Sciatic nerve (tissue), 2 donors: ENCODE measurements at places on chromosomes 5 and 9. TPM values are rescaled to one million over a fixed set of nuclear protein-coding genes. Genes with fewer than 3 reads are reported as not detected.

The SNX2 gene
- 78.2 TPM for total RNA-seq

The DMRTA1 gene
- total RNA-seq: 0.53 TPM

The RAB3C gene
- 6.1 TPM for total RNA-seq

The CCNB1 gene
- total RNA-seq: 3.3 TPM

The SLC46A2 gene
- 0.27 TPM for total RNA-seq

The GZMA gene
- 5.3 TPM for total RNA-seq

The OR13C5 gene
- total RNA-seq: not detected

The PCDHB6 gene
- total RNA-seq: 2.4 TPM

The RASGEF1C gene
- 10.3 TPM for total RNA-seq

The GBGT1 gene
- 23.2 TPM for total RNA-seq

The ANKRD18B gene
- total RNA-seq: 1.2 TPM

The LCN15 gene
- not detected for total RNA-seq

The TUSC1 gene
- total RNA-seq: 11.4 TPM
